Caco-2 (cell line): ENCODE measurements at places on chromosomes 7 and 10. TPM values are rescaled to one million over a fixed set of nuclear protein-coding genes. Genes with fewer than 3 reads are reported as not detected.

- H3K27me3 ChIP-seq, result no peaks in the 10 kb centered on the region
- H3K27ac ChIP-seq, result no peak overlapping the region
- H3K4me1 ChIP-seq, result no peaks in the 10 kb centered on the region
- no peaks in the 10 kb centered on the region for H3K36me3 ChIP-seq
- no peak for DNase-seq
- no peak overlapping the region for H3K4me3 ChIP-seq
Observed at GRCh38 chr10:75272896-75273295, 37.1 kb upstream of the COMTD1 start.

KRIT1 gene
- 50.3 and 54.4 TPM in 2 replicates for total RNA-seq

DNA sequence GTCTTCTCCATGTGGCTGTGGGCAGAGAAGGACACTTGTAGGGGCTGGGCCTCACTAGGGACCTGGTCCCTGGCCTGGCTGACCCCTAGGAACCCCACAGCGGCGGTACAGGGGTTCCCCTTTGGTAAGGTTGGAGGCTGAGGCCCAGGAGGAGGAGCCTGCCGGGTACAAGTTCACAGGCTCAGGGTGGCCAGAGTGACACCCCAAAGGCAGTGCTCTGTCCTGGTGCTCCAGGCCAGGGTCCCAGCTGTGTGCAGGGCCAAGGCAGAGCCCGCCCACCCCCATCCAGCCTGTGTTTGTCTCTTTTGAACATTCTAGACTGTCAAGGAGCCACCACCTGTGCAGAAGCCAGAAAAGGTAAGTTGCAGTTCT is 23.3 kb downstream of the ANTXRL start:
- no peaks in the 10 kb centered on the region for H3K36me3 ChIP-seq
- H3K27me3 ChIP-seq, result no peaks in the 10 kb centered on the region

GRCh38 chr7:4650433-4651047 is 31.6 kb upstream of the FOXK1 start:
- no peaks in the 10 kb centered on the region for H3K27me3 ChIP-seq
- H3K36me3 ChIP-seq, result no peaks in the 10 kb centered on the region
- no peak for DNase-seq

CPA1 gene
- not detected in 2 replicates for total RNA-seq

C10orf62 gene
- total RNA-seq, result not detected in 2 replicates

GRCh38 chr10:12561307-12561706 is 212.0 kb downstream of the CAMK1D start:
- H3K27me3 ChIP-seq, result no peaks in the 10 kb centered on the region
- no peak overlapping the region for H3K27ac ChIP-seq
- H3K4me3 ChIP-seq, result no peak overlapping the region
- no peaks in the 10 kb centered on the region for H3K36me3 ChIP-seq
- DNase-seq, result no peak

DLX6 gene
- total RNA-seq, result 3.5 and 3.9 TPM in 2 replicates

GRCh38 chr10:87642988-87643387 is 16.7 kb upstream of the PAPSS2 start:
- no peak overlapping the region for H3K4me3 ChIP-seq
- no peaks in the 10 kb centered on the region for H3K27me3 ChIP-seq
- no peak for DNase-seq
- no peak overlapping the region for H3K27ac ChIP-seq
- no peaks in the 10 kb centered on the region for H3K36me3 ChIP-seq
- peaks cover 35% of the 10 kb centered on the region for H3K4me1 ChIP-seq

CALML3 gene
- total RNA-seq, result 0.18 TPM in 1 of 2 replicates, not detected in the other
